ENCODE measurements at places on chromosomes 4 and X.

- DNase-seq = no peak
Measured at GRCh38 chr4:11700751-11701226, 272.1 kb upstream of the HS3ST1 start.

DNA sequence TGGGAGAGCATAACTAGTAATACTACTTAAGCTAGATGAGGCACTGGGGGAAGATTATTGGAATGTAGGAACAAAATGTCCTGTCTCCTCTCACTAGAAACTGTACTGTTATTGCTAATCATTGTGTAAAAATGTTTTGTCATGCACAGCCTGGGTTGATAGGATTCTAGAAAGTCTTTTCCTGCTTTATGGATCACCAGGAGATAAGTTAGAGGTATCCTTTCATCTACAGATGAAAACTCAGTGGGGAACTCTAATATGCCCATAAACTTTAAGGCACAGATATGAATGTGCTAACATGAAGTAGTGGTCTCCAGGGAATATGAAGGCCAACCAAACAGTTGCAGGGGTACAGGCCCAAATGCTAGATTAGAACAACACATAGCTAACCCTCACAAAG is 57.5 kb downstream of the SRPX start:
- DNase-seq = no peak

DNA sequence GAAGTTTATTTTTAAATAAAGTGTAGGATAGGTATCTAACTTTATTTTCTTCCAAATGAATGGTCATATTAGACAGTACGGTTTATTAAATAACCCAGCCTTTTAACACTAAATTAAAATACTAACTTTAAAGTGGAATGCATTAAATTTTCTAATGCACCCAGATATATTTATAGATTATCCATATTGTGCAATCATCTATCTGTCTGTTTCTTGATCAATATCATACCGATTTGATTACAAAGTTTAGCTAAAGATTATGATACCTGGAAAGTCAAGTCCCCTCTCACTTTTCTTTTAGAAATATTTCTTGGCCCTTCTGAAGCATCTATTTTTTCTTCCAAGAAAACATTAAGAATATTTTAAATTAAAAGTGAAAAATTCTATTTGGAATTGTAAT is 124.3 kb upstream of the PDE5A start:
- DNase-seq = no peak

- DNase-seq = no peak
Measured at GRCh38 chr4:89788206-89789072, 48.5 kb downstream of the SNCA start.

DNA sequence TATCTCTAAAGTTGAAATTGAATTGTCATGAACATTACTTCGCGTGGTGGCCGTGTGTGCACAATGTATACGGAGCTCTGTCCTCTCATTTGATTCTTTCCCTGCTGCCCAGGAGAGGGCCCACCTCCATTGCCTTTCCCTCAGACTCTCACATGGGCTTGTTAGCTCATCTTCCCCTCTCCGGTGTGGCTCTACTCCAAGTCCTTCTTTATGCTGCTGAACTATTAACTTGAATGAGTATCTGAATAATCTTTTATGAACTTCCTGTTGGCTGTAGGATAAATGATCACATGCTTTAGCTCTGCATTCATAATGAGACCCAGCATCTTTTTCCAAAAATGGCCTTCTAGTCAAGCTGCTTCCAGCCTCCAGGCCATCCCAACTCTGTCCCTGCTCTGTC is 68.8 kb upstream of the CLNK start:
- DNase-seq = no peak

- DNase-seq = no peak
Measured at GRCh38 chr4:81404294-81404693, 67.4 kb downstream of the RASGEF1B start.

DNA sequence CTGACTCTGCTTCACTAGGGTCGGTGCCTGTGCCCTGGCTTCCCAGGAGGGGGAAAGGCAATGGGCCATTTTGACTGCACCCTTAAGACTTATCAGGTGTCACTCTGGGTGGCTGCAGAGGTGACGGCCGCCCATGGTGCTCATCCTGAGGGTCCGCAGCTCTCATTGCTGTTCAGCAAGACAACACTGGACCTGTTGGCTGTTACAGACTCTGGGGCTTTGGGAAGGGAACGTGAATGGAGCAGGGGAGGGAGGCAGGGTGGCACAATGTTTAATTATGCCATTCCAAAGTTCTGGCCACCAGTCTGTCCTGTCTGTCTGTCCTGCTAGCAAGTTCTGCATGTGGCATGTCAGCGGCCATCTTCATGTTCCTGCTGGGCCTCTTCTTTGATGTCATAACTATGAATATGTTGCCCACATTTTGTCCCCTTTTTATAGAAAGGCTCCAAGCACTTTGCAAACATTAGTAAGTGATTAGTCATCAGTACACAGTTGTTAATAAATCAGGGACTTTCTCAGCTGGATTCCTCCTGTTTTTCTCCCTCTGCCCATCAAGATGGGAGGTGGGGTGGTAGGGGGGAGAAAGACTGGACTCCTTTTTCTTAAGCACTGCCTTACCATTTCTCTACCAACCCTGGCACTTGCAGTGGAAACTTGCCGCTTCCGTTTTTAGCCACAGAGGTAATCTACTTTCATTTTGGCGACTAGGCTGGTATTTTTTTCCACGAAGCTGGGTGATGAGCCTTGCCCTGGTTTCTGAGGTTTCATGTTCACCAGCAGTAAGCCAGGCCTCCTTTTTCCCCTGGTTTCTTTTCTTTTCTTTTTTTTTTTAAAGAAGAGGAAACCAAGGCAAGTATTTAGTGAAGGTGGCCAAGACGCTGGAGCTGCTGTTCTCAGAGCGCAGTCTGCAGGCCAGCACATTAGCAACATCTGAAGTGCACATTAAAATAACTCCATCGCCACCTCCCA is 88.6 kb upstream of the TRIM2 start:
- no peak for DNase-seq

DNA sequence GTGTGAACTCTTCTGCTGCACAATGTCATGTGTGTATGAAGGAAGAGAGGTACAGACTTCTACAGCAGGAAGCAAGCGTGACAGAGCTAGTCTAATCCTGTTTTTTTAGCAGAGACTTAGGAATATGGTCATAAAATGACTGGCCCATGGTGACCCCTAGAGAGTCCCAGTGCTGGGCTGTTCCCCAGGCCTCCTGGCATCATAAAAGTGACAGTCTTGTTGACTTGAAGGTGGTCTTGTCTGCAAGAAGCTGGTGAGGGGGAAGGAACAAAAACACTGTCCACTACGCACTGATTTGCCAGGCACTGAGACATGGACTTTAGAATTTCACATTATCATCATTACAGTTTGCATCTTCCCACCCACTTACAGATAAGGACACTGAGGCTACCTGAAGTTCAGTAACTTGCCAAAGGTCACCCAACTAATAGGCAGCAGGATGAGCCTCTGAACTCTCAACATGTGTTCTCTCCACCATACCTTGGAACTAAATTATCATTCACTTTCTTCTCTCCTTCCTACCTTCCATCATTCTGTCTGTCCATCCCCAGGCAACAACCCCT is 63.0 kb downstream of the HADH start:
- no peak for DNase-seq

DNA sequence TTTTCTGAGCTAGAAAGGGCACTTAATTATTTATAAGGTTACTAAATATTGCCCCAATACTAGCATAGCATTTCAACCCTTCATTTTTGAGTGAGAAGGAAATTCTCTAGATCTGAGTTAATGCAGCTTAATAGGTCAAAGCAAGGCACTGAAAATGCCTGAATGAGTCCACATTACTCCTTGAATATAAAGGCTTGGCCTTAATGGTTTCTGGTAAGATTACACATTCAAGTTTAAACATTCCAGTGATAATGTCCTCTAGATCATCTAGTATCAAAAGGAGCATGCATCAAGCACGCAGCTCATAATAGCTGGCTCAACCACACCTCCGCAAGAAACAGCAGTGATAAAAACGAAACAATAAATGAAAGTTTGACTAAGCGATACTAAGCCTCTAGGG is 87.5 kb downstream of the SPANXN3 start:
- DNase-seq = no peak

DNA sequence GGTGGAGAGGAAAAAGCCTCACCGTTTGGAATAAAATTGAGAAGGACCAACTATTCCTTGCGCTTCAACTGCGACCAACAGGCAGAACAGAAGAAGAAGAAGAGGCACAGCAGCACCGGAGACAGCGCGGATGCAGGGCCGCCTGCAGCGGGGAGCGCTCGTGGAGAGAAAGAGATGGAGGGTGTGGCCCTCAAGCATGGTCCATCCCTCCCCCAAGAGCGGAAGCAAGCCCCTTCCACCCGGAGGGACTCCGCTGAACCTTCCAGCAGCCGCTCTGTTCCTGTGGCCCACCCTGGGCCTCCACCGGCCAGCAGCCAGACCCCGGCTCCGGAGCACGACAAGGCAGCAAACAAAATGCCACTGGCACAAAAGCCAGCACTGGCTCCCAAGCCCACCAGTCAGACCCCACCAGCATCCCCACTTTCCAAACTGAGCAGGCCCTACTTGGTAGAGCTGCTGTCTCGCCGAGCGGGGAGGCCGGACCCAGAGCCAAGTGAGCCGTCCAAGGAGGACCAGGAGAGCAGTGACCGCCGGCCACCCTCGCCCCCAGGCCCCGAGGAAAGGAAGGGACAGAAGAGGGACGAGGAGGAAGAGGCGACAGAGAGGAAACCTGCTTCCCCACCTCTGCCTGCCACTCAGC is 71.2 kb downstream of the AASDH start:
- DNase-seq = no peak

DNA sequence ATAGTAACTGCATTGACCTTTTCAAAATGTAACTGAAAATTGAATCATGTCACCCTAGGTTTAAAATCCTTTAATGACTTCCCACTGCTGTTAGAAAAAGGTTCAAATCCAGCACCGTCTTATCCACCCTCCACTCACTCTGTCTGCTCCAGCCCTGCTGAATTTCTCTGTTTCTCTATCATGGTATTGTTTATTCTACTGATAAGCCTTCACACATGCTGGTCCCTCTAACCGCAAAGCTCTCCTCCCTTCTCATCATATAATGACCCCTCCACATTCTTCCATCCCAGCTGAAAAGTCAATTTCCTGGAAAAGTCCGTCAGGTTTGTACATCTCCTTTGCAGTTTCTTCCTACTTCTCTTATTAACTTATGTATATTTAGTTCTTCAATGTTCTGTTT is 389.2 kb upstream of the F9 start:
- no peak for DNase-seq

DNA sequence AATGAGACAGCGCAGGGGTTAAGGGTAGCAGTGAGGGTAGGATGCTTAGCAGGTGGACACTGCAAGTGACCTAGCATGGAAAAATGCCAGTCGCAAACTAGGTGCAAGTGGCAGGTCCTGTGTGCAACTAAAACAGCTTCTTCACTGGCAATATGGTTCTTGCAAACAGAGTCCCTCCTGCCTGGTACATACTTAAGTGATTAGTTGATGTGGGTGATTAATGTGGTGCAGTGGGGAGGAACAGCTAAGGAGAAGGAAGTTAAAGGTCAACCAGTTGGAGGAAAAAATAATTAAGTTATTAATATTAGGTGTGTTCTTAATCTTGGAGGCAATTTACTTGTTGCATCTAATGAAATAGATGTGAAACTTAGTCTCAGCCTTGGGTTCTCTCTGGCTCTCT is 121.6 kb upstream of the IGFBP7 start:
- DNase-seq = no peak

- DNase-seq = no peak
Measured at GRCh38 chrX:100700809-100701208, 31.1 kb downstream of the SYTL4 start.

DNA sequence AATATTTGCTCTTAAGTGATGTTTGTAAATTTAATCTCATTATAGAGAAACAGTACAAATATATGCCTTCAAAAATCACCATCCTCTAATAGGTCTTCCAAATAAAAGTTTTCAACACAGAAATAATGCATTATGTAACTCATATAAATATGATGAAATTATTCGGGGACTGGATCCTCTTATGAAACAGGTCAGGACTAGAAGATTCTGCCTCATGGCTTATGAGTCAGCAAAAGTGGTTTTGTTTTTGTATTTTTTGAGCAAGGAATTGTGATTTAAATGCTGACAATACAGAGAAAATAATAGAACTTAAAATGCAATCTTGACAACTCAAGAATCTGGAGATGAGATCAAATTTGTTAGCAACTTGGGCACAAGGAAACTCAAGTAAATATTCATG is 179.7 kb upstream of the NDP start:
- no peak for DNase-seq

- no peak for DNase-seq
Measured at GRCh38 chr4:4555916-4556315, 14.1 kb upstream of the STX18 start.

- no peak for DNase-seq
Measured at GRCh38 chr4:68905939-68906779, 45.4 kb downstream of the UGT2A3 start.

GRCh38 chrX:69082055-69082752 is 83.0 kb downstream of the PJA1 start:
- no peak for DNase-seq

DNA sequence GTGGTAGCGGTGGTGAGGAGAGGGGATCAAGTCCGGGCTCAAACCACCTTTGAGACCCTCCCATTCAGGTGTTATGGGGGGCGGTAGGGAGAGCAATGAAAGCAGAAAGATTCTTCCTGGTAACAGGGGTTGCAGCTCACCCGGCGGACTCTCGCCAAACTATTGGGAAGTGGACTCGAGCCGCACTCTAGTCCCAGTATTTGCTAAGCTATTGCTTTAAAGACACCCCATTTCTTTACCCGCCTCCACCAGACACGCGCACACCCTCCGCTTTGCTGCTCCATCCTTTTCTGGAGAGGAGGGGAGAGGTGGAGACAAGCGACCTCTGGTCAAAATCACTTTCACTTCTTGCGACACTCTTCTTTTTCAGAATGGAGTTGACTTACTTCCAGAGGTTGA is 625 bp upstream of the GABRA4 start:
- no peak for DNase-seq
